ENCODE measurements at places on chromosomes 11 and 22. TPM values are rescaled to one million over a fixed set of nuclear protein-coding genes. Genes with fewer than 3 reads are reported as not detected.
A peak's percentile ranks its signal among the peaks of the same experiment; 100 is the strongest.

GRCh38 chr11:47403571-47403970 is 4.8 kb upstream of the SLC39A13 start:
- ATAC-seq = no peak
- H3K27me3 ChIP-seq = no peaks in the 10 kb centered on the region
- no peak overlapping the region for H3K27ac ChIP-seq
- peaks cover 13% of the 10 kb centered on the region for H3K4me1 ChIP-seq

GRCh38 chr11:129611661-129612446 is 203.8 kb upstream of the TMEM45B start:
- ATAC-seq = no peak
- no peaks in the 10 kb centered on the region for H3K36me3 ChIP-seq
- H3K4me3 ChIP-seq = no peak overlapping the region
- H3K27me3 ChIP-seq = no peaks in the 10 kb centered on the region
- no peaks in the 10 kb centered on the region for H3K4me1 ChIP-seq

- H3K36me3 ChIP-seq = peaks cover 16% of the 10 kb centered on the region
- H3K4me3 ChIP-seq = no peak overlapping the region
- H3K27me3 ChIP-seq = no peaks in the 10 kb centered on the region
- ATAC-seq = no peak
These were observed 4.4 kb downstream of the TOLLIP start for GRCh38 chr11:1305063-1305495.

DNA sequence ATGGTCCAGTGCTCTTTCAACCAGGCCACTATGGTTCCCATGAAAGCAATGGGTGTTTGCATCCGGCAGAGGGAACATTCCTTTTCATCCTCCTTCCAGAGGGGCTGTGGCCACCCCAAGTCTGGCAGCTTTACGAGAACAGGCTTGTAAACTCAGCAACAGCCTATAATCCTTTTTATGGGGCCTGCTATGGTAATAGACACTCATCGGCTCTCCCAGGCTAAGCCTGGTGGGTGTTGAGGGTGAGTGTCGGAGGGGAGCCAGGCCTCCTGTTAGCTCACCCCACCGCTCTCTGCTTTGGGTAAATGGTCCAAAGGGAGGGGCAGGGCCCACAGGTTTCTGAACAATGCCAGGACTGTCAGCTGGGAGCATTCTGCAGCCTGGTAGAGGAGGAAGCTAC is 111.6 kb upstream of the CD82 start:
- no peak overlapping the region for H3K4me3 ChIP-seq
- H3K27ac ChIP-seq = no peak overlapping the region
- no peaks in the 10 kb centered on the region for H3K27me3 ChIP-seq
- H3K36me3 ChIP-seq = no peaks in the 10 kb centered on the region

DNA sequence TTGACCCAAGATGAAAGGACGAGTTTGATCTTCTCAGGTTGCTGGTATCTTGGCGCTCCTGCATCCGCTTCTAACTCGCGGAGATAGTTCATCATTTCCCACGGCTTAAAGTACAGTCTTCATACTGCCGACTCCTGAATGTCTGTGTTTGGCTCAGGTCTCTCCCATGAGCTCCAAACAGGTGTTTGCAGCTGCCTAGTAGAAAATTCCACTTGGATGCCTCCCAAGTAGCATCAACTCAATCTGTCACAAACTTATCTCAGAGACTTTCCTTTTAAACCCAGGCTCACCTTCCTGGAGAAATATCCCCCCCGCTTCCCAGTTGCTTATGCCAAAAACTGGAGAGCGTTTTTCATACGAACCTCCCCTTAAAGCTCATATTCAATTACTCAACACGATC is 986.5 kb downstream of the TBC1D22A start:
- no peak for ATAC-seq
- no peaks in the 10 kb centered on the region for H3K4me1 ChIP-seq
- H3K36me3 ChIP-seq = no peaks in the 10 kb centered on the region
- H3K27ac ChIP-seq = no peak overlapping the region
- peaks cover 22% of the 10 kb centered on the region for H3K27me3 ChIP-seq
- no peak overlapping the region for H3K4me3 ChIP-seq

DNA sequence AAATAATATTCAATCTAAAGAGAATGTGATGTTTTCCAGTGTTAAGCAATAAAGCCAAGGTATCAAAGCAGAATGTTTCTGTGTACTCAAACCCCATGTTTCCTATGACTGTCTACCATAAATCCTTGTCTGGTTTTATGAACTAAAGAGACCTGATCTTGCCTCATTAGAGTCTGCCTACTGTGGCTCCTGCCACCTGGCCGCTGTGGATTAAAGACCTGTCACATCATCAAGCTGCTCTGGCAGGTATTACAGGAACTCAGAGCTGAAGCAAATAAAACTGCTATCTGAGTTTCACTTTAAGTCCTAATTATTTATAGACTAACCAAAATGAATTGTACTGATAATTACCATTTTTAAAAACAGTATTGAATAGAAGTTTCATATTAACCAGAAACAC is 207.8 kb upstream of the CCDC90B start:
- no peak overlapping the region for H3K4me3 ChIP-seq
- no peak for ATAC-seq
- H3K4me1 ChIP-seq = no peaks in the 10 kb centered on the region

GRCh38 chr22:19940536-19941364 is 822 bp upstream of the COMT start:
- no peak for ATAC-seq
- peak overlapping the region; percentile 98 for H3K4me3 ChIP-seq
- peak overlapping the region; percentile 99 for H3K27ac ChIP-seq
- H3K4me1 ChIP-seq = peaks cover 17% of the 10 kb centered on the region

- H3K4me3 ChIP-seq = peak overlapping the region; percentile 22
- H3K4me1 ChIP-seq = peaks cover 6% of the 10 kb centered on the region
- H3K27ac ChIP-seq = peak overlapping the region; percentile 81
These were observed 132.6 kb downstream of the MICAL2 start for GRCh38 chr11:12242966-12243365.

GRCh38 chr11:43789700-43790443 is 90.8 kb upstream of the ALKBH3 start:
- H3K36me3 ChIP-seq = peaks cover 16% of the 10 kb centered on the region
- no peaks in the 10 kb centered on the region for H3K4me1 ChIP-seq
- ATAC-seq = no peak

DNA sequence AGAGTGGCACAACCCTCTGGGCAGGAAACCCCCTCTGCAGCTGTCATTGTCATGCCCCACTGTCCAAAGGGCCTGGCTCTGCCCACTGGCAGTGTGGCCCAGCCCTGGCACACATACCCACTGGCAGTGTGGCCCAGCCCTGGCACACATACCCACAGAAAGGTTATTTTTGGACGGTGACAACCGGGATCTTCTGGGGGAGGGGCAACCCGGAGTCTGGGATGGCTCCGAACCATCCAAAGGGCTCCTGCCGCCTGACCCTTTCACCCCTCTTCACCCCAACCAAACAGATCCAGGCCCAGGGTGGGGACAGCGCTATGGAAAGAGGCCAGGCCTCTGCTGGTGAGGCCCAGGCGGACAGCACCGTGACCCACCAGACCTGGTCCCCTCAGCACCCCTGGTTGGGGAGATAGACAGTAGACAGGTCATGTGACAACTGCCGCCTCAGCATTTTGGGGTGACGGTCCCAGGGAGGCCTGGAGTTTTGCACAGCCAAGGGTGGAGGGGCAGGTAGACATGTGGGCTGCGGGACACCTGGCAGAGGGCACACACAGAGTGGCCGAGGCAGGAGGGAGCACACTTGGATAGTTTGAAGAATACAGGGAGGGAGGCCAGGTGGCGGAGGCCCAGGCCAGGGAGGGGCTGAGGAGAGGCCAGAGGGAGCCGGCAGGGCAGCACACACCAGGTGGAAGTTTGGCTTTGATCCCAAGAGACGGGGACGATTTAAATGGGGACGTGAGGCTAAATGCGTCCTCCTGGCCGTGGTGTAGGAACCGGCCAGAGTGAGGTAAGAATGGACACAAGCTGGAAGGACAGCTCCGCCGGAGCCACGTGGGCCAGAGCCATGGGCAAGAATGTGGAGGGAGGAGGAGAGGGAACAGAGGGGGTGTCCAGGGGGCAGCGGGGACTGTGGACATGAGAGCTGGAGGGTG is 2.9 kb downstream of the MAPK12 start:
- H3K36me3 ChIP-seq = no peaks in the 10 kb centered on the region
- no peaks in the 10 kb centered on the region for H3K4me1 ChIP-seq
- no peak for ATAC-seq

GRCh38 chr11:62242021-62242420 is at the start of gene SCGB1D2:
TSS of gene SCGB1D2 (plus strand) at chr11:62242239. CDS start at chr11:62242308, 69 bp downstream.
- ATAC-seq = no peak
- H3K27me3 ChIP-seq = peaks cover 39% of the 10 kb centered on the region
- H3K36me3 ChIP-seq = no peaks in the 10 kb centered on the region
- no peaks in the 10 kb centered on the region for H3K4me1 ChIP-seq
- H3K27ac ChIP-seq = no peak within 1 kb of the TSS

The UBQLNL gene
- total RNA-seq = 0.50 TPM

- peaks cover 4% of the 10 kb centered on the region for H3K27me3 ChIP-seq
- no peak for ATAC-seq
- no peak overlapping the region for H3K4me3 ChIP-seq
- no peaks in the 10 kb centered on the region for H3K4me1 ChIP-seq
These were observed 186.5 kb downstream of the KIF18A start for GRCh38 chr11:27921472-27921871.

- no peak overlapping the region for H3K27ac ChIP-seq
- no peaks in the 10 kb centered on the region for H3K27me3 ChIP-seq
- no peak overlapping the region for H3K4me3 ChIP-seq
- no peaks in the 10 kb centered on the region for H3K4me1 ChIP-seq
- no peaks in the 10 kb centered on the region for H3K36me3 ChIP-seq
- ATAC-seq = no peak
These were observed 117.9 kb downstream of the ATG16L2 start for GRCh38 chr11:72932132-72932570.

The MIAT gene
- total RNA-seq = 81.2 TPM
